ENCODE measurements at places on chromosomes 2 and 18.

- no peak for DNase-seq
Observed at GRCh38 chr2:72090271-72090720, 57.4 kb downstream of the CYP26B1 start.

DNA sequence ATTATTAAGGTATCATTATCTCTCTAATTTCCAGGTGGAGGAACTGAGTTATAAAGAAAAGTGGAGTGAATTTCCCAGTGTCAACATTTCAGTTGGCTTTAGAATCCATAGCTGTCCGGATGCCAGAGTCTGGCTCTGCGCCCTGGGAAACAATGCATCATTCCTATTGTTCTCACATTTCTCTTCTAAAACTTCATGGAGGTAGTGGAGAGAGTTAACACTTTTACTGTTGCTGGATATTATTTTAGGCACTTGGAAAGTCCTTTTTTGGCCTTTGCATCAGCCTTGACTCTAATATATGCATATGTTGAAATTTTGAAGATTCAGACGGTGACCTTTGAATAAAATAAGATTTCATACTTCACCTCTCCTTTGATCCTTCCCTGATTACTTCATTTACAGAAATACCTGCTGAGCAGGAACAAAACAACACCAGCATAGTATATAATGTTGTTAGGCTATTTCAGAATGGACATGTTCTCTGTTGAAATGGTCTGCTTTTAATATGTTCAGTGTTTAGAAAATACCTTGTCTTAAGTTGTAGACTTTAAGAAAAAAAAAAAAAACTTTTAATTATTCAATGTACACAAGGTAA lies 148.8 kb downstream of the EPHA4 start:
- no peak for DNase-seq

DNA sequence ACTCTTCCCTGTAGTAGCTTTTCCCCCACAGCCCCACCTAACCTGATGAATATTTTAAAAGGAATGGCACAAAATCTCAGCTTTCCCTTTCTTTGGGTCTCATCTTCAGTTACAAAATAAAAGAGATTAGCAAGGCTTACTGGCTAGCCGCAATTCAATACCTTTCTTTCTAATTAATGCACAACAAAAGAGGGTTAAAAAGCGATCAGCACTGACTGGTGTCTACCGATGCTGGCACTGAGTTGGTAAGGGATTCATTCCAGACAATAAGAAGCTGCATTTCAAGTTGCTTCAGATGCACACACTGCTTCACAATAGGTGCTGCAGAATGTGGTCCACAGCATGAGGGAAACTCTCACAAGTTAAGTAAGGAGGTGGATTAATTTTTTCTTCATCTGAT lies 41.9 kb downstream of the HDHD2 start:
- no peak for DNase-seq

DNA sequence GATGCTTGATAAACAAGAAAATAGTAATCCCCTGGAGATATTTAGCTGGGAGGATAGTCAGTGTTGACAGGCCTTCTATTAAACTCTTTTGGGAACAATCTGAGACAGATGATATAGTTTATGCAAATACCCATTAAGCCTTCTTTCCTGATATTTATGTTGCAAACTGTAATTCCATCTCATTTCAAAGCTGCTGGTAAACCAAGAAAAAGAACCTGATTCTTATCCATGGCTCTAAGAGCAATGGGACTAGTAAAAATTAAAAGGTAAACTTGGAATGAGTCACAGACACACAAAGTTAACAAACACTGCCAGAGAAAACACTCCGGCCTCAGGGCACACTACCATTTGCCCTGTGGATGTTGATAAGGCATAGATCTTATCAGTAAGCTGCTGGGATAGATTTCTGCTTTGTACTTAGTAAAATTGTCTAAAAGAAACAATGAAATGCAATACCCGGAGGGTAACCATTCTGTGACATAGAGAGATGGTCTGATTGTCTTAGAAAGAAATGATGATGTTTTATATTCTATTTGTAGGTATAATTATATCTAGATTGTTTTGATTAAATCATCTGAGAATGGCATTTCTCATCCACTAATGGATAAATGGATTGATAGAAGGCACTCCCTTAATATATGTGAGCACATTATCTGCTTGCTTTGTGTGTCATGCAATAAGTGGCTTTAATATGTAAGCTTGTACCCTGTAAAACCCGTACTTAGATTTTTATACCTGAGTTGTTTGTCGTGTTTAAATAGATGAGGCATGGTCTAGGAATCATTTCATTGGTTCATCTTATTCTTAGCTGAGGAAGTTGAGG lies 13.2 kb downstream of the GALR1 start:
- DNase-seq = no peak

Measured in DND-41 (cell line).